Right ventricle myocardium superior (tissue), 1 donor: ENCODE measurements at places on chromosomes 12 and 14. TPM values are rescaled to one million over a fixed set of nuclear protein-coding genes. Genes with fewer than 3 reads are reported as not detected.

DNA sequence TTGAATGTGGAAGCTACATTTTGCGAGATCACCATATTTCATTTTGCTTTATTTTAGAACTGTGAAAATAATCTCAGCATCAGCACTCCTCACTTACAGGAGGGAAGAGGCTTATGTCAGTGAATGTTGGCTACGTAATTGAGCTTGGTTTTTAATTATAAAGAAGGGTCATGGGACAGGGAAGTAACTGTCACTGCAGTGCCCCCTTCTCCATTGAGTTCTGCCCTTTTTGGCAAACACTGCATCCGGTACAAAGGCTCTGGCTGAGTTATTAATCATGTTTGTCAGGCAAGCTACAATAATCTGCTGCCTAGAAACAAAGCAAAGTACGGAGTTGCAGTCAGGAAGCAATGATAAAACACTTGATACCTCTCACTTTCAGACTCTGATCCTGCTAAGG is 546.7 kb downstream of the SNAPC1 start:
- no peak for DNase-seq

DNA sequence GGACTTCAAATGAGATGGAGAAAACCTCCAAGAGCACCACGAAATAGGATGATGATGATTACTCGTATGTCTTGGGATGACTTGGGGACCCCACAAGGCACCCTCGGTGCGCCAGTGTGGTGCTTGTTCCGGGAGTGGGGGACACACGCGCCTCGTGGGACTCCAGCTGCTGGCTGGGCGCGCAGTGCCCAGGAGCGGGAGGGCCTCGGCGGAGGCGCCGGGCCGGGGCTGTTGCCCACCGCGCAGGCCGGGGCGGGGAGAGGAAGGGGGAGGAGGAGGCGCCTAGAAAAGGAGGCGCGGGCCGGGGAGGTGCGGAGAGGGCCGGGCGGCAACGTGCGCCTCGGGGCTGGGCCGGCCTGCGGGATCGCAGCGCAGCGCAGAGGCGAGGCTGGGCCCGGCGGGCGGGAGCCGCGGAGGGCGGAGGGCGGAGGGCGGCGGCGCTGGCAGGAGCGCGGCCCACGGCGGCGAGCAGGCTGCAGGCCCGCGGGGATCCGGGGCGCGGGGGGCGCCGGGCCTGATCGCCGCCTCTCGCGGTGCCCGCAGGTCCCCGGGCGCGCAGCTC is at the start of gene RFLNA:
TSS of gene RFLNA (plus strand) at position 314 of the 562 bp plus-strand sequence. CDS start 337 bp downstream, outside the sequence.
- peak; percentile 35 for DNase-seq

GRCh38 chr12:77995436-77996167 is 164.9 kb downstream of the NAV3 start:
- no peak for DNase-seq

DNA sequence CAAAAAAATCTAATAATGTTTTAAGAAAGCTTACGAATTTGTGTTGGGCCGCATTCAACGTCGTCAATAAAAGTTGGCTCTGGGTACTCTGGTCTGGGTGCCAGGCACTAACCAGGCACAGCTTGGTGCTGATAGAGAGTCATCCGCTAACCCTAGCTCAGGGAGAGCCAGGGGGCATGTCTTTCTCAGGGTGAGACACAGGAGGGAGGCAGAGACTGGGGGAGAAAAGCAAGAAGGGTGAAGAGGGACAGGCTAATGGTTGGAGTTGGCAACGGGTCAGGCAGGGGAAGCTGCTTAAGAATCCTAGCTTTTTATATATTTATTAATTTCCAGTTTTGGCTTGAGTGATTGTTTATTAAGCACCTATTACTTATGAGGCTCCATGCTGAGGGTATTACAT is 105.0 kb downstream of the CMKLR1 start:
- DNase-seq = no peak

- no peak for DNase-seq
These were observed 59.0 kb upstream of the CAPRIN2 start for GRCh38 chr12:30813525-30814294.

DNA sequence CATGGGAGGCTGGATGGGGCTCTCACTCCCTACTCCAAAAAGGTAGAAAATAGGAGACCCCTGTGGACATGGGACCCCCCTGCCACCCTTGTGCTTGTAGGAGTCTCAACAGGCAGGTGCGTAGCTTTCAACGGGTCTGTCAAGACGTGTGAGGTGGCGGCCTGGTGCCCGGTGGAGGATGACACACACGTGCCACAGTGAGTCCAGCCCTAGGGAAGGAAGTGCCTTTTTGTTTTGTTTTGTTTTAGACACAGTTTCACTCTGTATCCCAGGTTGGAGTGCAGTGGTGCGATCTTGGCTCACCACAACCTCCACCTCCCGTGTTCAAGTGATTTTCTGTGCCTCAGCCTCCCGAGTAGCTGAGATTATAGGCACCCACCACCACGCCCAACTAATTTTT is 12.9 kb downstream of the P2RX4 start:
- no peak for DNase-seq

DNA sequence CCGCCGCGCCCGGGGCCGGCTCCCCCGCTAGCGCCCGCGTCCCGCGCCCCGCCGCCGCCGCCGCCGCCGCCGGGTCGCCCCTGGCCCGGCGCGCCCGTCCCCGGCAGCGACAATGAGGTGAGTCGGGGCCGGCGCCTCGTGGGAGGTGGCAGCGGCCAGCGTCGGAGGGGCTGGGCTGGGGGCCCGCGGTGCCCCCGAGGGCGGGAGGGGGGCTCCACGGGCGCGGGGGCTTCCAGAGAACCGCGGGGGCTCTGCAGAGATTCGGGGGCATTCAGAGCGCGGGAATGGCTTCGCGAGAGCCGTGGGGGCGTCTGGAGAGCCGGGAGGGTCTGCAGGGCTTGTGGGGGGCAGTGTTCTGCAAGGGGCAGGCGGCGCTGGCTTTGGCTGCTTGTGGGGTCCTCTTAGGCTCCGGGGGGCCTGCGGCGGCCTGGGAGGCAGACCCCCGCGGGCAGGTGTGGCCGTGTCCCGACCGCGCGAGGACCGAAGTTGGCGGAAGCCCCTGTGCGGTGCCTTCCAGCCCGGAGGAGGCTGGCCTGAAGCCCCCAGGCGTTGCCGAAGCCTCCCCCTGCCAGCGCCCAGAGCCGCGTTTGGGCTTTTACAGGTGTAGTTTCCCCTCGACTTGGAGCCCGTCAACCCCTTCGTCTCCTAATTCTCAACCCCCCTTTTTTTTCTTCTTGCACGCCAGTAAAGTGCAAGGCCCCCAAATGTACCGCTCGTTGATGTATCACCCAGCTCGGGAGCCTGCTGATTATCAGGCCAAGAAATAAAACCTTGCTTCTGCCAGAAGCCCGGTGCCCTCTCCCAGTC is 93.1 kb upstream of the EVL start:
- DNase-seq = no peak

DNA sequence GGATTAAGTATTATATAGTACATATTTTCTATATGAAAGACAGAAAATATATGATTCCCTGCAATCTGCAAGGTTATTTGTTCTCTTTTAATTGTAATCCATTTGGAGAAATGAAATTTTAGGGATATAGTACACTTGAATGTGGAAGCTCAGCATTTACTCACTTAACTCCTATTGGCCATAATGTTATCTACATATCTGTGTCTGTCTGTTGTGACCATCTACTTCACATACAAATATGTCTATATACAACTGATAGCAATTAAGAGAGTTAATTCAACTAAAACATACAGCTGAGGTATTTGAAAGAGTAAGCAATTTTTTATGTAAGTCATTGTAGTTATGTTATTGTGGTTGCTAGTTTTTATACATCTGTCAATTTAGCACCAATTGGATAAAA is 12.9 kb downstream of the FOXG1 start:
- no peak for DNase-seq

GRCh38 chr14:73752297-73752992 is 38.3 kb upstream of the PNMA1 start:
- DNase-seq = peak; percentile 90

DNA sequence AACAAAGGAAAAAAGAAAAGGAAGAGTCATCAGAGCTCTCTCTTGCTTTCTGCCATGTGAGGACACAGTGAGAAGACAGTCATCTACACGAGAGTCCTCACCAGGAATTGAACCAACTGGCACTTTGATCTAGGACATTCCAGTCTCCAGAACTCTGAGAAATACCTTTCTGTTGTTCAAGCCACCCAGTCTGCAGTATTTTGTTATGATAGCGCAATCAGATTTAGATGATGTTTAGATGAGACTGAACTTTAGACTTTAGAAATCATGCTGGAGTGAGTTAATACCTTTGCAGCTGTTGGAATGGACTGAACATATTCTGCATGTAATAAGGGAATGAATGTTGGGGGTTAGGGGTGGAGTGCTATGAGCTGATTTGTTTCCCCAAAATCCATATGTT is 28.1 kb upstream of the RAB21 start:
- no peak for DNase-seq

- no peak for DNase-seq
These were observed 55.8 kb upstream of the ARHGAP5 start for GRCh38 chr14:32021341-32021740.

DNA sequence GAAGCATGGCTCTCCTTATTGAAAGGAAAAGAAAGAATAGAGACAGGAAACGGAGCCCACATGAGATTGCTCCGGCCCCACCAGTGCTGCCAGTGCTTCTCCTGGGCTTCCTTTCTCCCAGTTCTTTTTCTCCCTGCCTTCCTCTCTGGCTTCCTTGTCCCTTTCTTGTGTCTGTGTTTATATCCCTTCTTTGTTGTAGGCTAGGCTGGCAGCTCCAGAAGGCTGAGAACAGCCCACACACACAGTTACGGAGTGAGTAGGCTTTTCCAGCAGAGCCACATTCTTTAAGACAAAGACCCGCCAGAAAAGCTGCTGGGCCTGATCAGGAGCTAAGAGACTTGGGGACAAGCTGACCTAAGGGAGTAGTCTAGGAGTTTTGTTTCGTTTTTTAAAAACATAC is 13.0 kb downstream of the CIPC start:
- no peak for DNase-seq

DNA sequence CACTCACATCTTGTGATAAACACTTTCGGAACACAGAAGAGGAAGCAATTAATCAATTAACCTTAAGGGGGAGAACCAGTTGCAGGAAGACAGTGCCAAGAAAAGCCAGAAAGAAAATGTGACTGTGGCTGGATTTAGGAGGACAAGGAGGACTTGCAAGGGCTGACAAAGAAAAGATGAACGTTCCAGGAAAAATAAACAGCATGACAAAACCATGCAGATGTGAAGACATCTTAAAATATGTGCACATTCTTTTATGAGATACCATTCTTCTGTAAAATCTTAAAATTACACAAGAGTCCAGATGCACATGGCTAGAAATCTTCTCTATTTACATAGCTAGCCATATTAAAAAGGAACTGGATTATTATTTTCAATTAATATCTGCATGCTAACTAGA is 33.4 kb downstream of the KITLG start:
- no peak for DNase-seq

GRCh38 chr12:67483871-67484554 is 164.5 kb upstream of the DYRK2 start:
- no peak for DNase-seq

GRCh38 chr12:82507686-82508085 is 149.4 kb downstream of the METTL25 start:
- no peak for DNase-seq

DNA sequence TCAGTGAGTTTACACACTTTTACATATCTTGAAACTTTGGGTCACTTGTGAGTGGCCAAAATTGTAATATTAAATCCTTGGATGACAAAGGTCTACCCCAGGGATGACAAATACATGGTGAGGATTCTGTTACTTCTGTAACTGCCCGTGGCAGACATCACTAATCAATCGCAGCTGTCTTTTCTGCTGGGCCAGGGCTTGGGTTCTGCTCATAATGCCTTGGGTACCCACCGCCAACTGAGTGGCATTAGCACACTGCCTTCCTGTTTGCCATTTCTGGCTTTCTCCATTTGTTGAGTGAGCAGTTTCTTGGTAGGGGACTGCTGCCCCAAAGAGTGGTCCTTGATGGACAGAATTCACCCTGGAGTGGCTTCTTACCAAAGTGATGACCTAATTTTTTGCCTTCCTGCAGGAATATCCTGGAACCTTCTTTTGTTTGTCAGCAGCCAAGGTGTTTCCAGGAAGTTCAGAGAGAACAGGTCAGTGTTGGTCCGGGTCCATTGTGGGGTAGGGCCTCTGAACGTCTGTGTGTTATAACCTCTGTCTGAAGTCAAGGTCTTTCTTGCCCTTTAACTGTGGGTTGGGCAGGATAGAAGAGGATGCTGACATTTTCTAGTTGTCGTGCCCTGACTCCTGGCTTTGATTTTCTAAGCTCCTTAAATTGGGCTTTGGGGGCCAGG is 6.2 kb downstream of the TSPAN9 start:
- DNase-seq = no peak

- DNase-seq = no peak
These were observed 141.0 kb upstream of the OVCH1 start for GRCh38 chr12:29638528-29638927.

The ERGIC2 gene
- 72.4 TPM for total RNA-seq

The SCFD1 gene
- 35.5 TPM for total RNA-seq

The RNASE7 gene
- total RNA-seq = not detected

The TDP1 gene
- total RNA-seq = 2.8 TPM

The CACNA2D4 gene
- 1.0 TPM for total RNA-seq

The PLBD1 gene
- 23.8 TPM for total RNA-seq
